ENCODE measurements at places on chromosomes 2 and 18.

DNA sequence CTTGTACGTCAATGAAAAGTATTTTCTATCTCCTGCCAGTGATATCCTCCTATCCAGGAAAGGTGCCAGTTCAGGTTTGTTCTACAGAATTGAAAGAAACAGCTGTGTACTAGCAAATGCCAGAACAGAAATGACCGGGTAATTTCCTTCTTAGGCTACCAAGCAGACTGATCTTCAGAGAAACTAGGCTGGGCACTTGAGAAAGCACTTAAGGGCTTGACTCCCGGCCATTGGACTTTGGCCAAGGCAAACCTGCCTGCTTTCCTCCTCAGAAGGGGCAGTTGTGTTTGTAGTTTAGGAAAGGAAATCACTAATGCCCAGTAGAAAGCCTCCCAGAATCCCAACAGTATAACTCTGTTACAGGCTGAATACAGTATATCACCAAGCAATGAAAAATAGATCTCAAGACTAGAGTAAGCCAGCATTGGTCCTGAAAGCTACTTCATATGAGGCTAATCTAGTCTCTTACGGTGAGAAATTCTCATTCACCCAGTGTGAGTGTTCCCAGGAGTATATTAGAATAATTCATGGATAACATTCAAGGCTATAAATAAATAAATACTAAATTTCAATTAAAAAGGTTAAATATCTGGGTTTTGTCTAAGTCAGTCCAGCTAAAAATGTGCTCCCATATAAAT is 43.0 kb upstream of the COL5A2 start:
- DNase-seq: no peak

DNA sequence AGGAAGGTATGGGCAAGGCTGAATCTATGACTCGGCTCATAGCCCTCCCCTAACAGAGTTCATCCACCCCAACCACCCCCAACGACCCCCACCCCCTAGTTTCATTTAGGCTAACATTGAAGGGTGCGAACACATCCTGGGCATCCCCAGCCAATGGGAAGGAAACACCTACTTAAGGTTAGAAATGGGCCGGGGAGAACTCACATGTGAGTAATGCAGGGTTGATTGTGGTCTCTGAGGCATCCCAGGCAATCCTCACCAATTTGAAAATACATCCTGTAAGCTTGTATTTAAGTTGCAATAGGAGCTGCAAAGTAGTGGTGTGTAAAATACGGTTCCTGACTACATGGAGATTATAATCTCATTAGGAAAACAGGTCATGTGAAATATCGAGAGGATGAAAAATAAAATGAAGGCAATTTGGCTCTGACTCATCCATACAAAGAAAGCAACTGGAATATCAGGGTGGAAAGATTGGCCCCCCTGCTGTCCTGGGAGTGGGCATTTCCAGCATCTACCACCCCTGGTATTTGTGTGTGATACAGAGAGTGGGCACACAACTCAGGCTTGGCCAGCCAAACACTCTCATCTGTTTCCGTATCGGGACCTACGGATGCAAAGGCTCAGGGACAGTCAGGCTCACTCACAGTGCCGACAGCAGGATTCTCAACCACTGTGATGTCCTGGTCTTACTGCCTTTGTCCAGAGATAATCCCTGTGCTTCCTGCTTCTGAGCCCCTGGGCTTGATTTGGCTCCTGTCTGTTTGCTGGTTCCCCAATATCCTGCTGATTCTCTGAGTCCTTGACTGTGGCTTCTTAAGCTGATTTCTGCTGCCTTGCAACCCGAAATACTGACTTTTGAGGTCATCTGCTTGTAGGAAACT is 90.0 kb upstream of the NCKAP5 start:
- no peak for DNase-seq

- no peak for DNase-seq
Measured at GRCh38 chr2:6072768-6073167, 380.6 kb downstream of the SOX11 start.

DNA sequence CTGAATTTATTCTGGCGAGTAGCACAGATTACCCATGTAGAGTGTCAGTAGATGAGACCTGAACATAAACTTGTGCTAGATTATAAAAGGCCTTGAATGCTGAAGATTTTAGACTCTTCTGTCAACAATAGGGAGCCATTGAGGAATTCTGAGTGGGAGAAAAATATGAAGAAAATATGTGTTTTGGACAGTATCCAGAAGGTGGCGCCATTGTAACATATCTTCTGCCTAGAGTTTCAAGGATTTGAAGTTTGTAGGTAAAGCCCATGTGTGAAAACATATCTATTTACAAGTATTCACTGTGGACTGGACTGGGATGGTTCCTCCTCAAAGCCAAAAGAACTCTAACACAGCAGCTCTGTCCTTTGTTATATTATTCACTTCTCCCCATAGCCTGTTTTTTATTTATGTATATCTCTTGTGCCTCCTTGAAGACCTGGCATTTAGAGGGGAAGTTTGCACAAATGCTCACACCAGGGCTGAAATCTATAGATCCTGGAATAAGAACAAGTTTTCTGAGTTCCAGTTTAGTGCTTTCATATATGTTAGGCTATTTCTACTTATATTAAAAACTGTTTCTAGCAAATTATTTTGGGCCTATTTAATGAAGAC is 124.9 kb downstream of the RDH14 start:
- no peak for DNase-seq

DNA sequence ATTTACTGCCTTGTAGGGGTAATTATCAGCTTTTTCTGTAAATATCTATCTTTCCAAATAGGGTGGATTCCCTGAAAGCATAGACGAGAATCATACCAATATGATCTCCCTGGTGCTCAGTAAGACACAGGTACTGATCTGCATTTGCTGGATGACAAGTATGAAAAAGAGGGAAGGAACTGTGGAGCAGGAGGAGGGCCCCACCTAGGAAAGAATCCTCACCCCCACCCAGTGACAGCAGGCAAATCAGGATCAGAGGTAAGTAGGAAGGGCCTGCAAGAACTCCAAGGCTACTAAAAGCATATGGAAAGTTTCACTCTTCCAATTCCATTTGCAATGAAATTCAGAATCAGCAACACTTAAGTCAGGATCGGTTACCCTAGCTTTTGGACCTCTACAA is 42.3 kb downstream of the METTL8 start:
- no peak for DNase-seq

- DNase-seq: no peak
Measured at GRCh38 chr2:181411105-181411849, 45.9 kb upstream of the ITGA4 start.

- no peak for DNase-seq
Measured at GRCh38 chr2:75493230-75493629, 67.5 kb downstream of the EVA1A start.

DNA sequence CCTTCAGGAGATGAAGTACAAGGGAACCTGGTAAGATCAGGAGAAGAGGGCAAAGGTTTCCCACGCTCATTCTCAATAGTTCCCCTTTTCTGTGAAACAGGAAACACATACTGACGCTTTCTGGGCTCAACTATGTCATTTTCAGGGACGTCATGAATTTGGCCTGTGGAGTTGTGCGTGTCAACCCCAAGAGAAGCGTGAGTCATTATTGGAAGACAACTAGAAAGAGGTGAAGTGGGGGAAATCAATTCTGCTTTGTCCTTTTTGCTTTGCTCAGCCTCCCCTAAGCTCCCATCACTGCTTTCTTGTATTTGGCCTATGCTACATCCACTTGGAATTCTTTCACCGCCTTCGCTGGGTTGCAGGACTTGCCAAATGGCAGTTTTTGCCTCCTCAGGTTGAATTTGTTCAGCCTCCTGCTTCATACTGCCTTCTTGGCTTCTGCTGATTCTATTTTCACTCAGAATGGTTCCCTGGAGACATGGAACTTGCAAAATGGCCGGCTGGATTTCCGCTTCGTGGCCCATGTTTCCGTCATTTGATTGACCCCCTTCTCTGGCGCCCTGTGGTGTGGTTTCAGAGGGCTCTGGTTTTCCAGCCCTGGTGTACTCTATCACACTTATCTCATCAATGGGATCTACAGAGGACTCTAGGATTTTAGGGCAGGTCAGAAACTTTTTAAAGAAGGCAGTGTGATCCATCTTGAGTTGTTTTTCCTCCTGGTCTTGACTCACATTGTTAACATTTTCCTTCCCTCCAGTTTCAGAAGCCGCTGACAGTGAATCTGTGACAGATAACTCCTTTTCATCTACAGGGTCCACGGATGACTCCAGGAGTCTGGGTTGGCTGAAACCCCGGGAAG is 93.3 kb downstream of the ALPK2 start:
- DNase-seq: no peak

DNA sequence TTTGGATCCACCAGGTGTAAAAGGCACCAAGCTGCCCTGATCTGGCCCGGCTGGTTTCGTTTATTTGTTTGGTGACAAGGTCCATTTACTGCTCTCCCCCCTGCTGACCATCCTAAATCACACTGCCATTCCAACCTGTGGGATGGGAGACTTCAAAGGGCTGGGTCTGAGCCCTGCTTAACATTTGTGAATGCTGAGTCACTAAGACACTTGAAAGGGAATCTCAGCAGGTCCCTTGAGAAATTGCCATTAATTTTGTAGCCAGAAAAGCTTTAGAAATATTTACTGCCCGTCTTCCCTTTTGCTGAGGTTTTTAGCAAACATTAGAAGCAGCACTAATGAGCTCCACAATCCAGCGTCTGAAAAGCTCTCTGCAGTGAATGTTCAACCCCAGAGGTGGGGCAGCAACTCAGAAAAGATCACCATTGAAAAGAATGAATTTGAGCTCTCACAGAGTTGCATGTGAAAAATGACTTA is 133.8 kb downstream of the ARL4C start:
- DNase-seq: peak; percentile 52

All from ureter (tissue), 1 donor.